ENCODE measurements at places on chromosomes 16 and 17.

DNA sequence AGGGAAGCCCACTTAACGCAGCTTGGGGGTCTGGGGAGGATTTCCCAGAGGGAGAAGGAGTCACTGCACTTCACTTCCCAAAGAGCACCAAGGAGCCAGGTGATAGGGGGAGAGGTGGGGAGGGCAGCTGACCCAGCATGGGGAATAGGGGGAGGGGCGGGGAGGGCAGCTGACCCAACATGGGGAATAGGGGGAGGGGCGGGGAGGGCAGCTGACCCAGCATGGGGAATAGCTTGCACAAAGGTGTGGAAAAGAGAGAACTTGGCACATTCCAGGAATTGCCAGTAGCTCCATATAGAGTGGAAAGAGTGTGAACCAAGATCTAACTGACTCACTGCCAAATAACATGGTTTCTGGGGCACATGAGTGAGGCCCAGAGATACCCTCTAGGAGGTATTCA, 110.3 kb downstream of the CCT6B start:
- no peak for DNase-seq

- no peak for DNase-seq
Measured at GRCh38 chr16:50396761-50397535, 28.2 kb upstream of the BRD7 start.

GRCh38 chr16:48317614-48318315, 67.4 kb downstream of the SIAH1 start:
- DNase-seq, result no peak

DNA sequence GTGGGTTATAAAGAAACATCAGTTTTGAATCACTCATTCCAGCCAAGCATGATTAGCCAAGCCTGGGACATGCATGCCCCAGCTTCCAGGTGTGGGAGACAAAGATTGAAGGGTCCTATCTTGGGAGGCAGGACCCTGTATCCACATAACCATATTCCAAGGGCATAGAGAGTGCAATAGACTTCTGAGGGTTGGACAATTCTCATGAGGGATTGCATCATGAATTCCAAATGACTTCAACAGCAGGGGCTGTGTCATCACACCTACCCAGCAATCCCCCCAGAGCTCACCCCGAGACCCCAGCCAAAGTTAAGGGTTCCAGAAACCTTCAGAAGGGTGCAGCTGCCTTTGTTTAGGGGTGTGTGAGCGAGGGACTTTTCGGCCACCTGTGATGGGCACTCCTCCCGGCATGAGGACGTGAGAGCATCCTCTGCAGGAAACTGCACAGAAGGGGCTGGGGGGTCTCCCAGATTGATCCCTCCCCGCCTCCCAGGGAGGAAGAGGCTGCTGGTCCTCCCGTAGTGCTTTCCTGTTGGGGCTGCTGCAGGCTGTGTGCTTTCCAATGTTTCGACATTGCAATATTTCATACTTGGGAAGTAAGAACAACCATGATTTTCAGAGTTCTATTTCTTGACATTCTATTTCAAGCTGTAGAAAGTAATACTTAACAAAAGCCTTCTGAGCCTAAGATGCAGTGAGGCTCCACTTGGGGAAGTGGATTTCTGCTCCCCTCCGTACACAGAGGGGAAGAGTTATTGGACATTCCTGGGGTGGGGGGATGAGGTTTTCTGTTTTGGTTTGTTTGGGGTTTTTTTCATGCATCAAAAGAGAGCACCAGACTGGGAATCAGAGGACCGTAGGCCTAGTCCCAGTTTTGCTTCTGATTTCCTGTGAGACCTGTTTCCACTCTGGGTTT, 13.3 kb upstream of the PITPNM3 start:
- no peak for DNase-seq

DNA sequence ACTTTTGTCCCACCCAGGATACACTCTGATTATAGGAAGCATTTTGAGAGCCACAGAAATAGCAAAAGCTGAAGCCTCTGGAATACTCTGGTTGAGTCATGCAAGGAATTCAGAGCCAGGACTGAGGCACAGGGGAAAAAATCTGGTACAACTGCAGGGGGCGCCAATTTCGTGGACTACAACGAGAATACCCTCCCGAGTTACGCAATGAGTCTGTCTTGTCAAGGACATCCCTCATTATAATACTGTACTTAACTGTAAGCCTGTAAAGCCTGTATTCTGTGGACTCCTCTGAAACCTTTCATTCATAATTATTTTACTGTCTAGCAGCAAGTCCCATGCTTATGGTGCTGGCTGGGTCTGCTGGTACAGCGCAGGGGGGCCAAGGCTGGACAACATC, 7.8 kb downstream of the HOXB1 start:
- no peak for DNase-seq

- DNase-seq, result no peak
Measured at GRCh38 chr17:57341611-57342540, 85.6 kb downstream of the MSI2 start.

DNA sequence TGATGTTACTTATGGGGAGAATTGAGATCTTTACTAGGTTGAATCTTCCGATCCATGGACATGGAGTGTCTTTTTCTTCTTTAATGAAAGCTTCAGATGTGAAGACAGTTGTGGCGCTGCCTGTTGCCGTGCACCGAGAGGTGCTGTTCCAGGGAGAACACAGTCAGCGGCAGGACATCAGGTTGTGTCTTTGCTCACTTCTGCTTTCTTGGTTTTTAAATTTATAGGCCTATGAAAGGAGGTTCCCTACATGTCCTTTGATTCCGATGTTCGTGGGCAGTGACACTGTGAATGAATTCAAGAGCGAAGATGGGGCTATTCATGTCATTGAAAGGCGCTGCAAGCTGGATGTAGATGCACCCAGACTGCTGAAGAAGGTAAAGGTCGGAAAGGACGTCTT, 49.8 kb downstream of the SEC14L1 start:
- DNase-seq, result no peak

DNA sequence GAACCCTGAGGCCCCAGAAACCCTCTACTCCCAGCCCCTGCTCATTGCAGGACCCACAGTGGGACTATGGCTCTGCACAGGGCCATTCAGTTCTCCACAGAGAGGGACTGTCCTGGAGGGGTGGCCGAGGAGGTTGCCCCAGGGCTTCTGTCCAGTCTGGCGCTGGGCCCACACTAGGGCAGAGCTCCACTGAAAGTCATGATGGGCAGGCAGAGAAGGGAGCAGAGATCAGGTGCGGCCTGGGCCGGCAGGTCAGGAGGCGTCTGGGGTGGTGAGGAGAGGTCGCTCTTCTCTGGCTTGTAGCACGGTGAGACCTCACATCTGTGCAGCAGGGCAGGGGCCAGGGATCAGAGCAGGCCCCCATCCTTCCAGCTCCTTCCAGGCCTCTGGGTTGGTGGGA, 13.0 kb upstream of the PIK3R6 start:
- no peak for DNase-seq

- DNase-seq, result no peak
Measured at GRCh38 chr16:56691885-56692284, 9.6 kb downstream of the MT1X start.

Data from dorsolateral prefrontal cortex (tissue), 122 donors.